ENCODE measurements at places on chromosomes 11 and 22.

DNA sequence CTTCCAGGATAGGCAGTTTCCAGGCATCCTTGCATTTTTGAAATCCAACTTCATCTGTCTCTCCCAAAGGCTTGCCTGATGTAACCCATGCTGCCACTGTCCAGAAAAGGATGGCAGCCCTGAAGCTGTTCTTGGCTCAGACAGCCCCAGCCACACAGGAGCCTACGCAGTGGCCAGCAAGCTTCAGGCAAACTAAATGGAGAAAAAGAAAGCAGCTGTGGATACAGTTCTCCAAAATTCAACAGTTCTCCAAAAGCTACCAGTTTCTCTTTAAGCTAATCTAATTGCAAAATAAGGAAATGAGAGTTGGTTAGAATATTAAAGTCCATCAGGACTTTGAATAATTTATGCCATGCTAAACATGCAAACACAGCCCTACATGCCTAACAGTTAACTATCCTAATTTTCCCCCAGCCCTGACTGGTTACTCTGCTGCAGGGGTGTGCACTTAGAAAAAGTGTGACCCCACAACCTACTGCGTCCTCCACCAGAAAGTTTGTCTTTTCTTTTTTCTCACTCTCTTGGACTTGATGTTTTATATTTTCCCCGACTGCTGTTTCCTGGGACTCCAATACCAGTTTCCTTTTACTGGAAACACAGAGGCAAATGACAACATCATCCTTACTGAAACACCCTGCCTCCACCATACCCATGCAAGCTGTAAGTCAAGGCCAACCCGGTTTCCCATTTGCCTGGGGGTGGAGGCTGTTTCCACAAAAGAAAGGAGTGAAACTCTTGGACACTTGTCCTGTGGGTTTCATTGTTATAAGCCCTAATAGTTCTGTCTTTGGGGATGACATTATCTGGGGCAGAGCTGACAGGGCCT lies 69.1 kb upstream of the OR5AN1 start:
- no peak for DNase-seq

- DNase-seq, result no peak
These were observed 600 bp upstream of the GPR83 start for GRCh38 chr11:94401773-94402265.

DNA sequence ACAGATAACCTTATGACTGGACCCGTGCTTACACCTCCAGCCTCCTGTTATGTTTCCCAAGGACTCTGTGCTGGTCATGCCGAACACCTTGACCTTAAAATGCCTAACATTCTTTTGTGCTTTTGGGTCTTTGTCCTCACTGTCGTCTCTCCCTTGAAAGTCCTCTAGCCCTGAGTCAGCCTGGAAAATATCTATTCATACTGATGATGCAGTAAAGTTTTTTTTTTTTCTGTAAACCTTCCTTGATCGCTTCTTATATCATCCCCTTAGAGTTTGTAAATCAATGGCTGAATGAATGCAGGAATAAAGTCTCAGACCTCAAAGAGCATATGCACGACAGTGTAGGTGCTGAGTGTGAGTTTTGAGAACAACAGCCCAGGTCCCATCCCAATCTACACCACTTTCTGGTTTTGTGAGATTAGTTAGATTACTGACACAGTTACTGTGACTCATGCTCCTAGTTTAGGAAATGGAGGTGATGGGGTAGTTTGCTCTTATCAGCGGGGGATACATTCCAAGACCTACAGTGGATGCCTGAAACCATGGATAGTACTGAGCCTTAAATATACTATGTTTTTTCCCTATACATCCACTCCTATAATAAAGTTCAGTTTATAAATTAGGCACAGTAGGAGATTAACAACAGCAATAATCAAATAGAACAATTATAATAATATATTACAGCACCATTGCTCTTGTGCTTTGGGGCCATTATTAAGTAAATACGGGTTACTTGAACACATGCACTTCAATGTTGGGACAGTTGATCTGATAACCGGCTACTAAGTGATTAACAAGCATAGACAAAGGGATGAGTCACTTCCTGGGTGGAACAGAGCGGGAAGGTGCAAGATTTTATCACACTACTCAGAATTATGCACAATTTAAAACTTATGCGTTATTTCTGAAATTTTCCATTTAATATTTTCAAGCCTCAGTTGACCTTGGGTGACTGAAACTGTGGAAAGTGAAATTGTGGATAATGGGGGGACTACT lies 8.6 kb downstream of the TCN1 start:
- peak; percentile 70 for DNase-seq

DNA sequence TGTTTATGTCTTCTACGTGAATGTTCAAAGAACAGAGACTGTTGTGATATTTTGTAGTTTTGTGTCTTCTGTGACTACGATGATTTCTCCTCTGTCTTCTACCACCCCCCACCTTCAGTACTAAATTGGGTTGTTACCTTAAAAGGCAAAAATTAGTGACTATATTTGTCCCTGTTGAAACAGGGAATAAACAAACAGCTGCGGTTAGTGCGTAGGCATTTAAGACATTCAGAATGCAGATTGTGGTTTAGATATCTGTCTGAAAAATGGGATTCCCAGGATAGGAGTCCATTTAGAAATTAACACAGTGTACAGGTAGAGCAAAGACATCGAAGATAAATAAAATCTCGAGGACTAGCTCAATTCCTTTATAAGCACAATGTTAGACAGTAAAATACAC lies 15.6 kb upstream of the ARHGAP42 start:
- no peak for DNase-seq

DNA sequence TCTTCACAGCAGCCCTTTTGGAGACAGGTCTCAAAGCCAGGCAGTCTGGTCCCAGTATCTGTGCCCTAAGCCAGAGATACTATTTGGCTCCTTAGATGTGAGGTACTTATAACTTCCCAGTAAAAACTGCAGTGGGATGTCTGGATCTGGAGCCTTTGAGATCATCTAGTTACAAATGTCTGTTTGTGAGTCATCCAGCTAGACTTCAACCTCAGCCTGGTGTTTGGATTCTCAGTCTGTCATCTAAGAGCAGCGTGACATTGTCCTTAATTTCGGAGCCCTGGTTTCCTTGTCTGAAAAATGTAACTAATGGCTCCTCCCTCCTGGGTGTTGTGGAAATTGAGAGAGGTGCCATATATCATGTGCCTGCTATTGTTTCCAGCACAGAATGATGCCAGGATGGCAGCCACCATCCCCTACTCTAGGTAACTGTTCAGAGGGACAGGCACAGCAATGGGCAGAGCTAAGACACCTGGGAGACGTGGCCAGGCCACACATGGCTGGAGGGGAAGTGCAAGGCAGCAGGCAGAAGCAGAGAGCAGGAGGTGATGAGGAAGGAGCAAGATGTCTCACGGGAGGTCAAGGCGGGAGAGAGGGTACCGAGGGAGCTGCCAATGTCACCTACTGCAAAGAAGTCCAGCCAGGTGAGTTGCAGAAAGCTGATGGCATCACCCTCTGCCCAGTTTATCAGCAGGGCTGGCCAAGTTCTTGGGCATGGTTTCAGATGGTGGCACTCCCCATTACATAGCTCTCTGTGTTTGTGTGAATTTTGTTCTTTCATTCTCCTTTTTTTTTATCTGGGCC lies 20.6 kb upstream of the ST3GAL4 start:
- DNase-seq, result no peak

- DNase-seq, result no peak
These were observed 15.8 kb downstream of the C11orf54 start for GRCh38 chr11:93757301-93757700.

DNA sequence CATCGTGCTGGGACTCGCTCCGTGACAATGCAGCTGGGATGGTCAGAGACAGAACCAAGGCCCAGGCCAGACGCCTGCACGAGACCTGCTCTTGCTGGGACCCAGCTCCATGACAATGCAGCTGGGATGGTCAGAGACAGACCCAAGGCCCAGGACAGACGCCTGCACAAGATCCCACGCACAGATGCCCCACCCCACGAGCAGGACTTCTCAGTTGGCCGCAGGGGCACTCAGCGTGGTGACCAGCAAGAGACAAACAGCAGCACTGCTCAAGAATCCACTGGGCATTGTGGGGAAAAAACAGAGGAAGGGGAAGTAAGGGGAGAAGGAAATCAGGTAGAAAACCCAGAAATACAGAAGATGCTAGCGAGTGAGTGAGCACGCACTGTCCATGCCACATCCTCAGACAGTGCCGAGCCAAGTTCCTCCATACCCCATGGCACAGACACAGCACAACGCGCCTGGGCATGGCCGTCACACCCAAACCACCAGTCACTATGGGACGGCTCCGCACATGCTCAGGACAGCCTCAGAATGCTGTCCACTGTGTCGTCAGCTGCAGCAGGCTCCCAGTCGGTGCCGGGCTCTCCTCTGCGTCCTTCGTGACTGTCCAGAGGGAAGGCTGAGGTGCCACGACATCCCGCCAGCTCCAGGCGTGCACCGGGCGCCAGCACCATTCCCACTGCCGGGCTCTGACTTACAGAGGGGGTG lies 44.5 kb downstream of the BRD1 start:
- DNase-seq, result no peak

DNA sequence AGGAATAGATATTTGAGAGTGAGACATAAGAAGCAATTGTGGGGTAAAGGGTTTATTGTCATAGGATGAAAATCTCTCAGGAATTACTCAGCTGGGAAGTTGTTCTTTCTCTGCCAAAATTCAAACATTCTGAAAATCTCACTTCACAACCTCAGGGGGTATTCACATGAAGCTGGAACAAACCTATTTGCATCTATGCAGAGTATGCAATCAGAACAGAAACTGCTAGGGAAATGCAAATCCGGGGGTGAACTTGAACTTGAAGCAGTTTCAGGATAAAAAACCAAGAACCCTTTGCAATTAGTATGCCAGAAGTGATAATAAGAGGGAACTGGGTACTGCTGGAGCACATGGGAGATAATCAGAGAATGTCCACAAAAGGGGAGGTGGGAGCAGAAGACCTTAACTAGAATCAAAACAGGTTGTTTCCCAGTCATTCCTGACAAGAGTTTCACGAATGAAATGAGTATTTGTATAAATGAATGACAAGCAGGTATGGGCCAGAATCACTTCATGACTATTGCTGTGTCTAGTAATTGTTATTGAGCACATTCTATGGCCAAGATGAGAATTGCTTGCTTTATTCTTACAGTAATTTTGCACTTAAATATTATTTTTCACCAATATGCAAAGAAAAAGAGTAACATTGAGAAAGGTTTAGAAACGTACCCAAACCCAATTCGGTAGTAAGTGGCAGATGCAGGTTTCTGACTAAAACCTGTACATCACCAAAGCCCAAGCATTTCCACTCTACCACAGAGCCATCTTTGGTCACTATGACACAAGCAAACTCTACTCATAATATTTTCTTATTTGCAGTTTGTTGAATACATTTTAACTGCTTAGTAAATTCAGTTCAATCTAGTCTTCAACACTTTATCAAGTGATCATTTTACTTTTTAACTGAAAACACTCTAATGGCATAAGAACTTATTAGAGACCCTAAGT lies 61.8 kb upstream of the UBASH3B start:
- DNase-seq, result no peak

GRCh38 chr11:70112017-70112434 lies 33.9 kb downstream of the ANO1 start:
- no peak for DNase-seq

GRCh38 chr11:123061403-123062157 lies at the start of gene HSPA8:
Gene HSPA8 (minus strand): TSS chr11:123062136. CDS start chr11:123061324, 812 bp downstream.
- peak; percentile 87 for DNase-seq

DNA sequence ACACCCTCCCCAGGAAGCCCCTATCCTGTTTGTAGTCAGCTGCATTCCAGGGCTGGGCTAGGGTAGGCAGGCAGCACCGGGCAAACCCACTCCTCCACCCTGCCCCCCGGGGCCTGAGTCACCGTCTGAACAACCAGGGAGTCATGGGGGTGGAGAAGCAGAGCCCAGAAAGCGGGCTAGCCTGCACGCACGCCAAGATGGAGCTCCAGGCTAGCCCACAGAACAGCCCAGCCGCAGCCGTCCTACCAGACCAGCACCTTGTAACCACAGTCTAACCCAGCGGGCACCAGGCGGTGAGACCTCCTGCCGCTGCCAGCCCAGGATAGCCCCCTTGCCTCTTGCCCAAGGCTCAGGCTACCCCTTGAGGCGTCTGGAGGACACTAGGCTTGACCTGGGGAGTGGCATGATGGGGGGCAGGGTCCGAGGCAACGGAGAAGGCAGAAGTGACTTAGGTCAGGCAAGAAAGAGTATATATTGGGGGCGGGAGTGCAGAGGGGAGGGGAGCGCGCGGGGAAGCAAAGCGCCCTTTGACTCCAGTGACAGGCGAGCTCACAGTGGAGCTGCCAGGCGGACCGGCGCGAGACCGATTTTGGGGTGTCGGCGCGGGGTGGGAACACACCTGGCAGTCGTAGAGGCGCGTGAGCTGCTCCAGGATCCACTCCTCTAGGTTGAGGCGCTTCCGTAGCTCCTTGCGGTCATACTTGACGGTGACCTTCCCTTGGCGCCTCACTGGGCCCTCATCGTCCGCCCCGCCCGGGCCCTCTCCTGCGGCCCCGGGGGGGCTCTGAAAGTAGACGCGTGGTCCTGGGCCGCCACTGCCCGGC lies 734 bp downstream of the PPP1R14B start:
- peak; percentile 90 for DNase-seq

GRCh38 chr11:64056213-64056785 lies 20.6 kb downstream of the FLRT1 start:
- DNase-seq, result no peak

DNA sequence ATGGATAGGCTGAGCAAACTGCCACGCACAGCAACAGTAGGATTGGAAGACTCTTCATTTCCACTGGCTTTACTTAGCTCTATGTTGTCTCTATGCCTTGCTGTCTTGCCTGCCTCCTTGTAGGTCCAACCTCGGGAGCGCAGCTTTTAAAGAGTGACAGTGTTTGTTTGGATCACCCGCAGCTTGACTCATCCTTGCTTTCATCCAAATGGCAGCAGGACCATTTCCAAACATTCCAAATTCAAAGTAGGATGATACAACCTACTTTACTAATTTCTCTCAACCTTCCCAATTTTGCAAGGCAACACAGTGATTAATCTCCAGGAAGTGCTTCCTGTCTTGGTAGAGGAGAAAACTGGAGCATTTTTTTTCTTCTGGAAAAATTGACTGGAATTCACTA lies at the start of gene MMP3:
Gene MMP3 (minus strand): TSS at position 121 of the 400 bp plus-strand sequence. CDS start 63 bp downstream, at position 58.
- DNase-seq, result no peak

DNA sequence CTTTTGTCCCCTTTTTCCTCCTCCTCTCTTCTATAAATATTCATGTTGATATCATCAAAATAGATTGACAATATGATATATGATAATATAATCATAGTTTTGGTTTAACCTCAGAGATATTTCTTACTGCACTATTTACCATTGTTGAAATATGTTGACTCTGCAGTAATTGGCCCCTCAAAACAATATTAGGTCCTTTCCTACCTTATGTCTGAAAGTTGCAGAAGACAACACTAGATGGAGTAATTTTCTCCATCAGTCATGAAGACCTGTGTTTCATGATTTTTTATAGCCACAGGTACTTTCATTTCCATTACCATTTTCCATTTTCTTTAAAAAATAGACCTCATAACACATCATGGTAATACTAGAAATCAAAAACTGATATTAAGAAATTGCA lies 284.4 kb downstream of the LUZP2 start:
- DNase-seq, result no peak

- DNase-seq, result no peak
These were observed 17.8 kb downstream of the SERPING1 start for GRCh38 chr11:57615308-57615707.

GRCh38 chr11:6576471-6577373 lies 26.7 kb downstream of the RRP8 start:
- peak; percentile 59 for DNase-seq
